IMR-90 (cell line): ENCODE measurements at places on chromosomes 5 and 9. TPM values are rescaled to one million over a fixed set of nuclear protein-coding genes. Genes with fewer than 3 reads are reported as not detected.

- DNase-seq: no peak
Observed at GRCh38 chr5:1246711-1247431, 21.7 kb downstream of the SLC6A18 start.

DNA sequence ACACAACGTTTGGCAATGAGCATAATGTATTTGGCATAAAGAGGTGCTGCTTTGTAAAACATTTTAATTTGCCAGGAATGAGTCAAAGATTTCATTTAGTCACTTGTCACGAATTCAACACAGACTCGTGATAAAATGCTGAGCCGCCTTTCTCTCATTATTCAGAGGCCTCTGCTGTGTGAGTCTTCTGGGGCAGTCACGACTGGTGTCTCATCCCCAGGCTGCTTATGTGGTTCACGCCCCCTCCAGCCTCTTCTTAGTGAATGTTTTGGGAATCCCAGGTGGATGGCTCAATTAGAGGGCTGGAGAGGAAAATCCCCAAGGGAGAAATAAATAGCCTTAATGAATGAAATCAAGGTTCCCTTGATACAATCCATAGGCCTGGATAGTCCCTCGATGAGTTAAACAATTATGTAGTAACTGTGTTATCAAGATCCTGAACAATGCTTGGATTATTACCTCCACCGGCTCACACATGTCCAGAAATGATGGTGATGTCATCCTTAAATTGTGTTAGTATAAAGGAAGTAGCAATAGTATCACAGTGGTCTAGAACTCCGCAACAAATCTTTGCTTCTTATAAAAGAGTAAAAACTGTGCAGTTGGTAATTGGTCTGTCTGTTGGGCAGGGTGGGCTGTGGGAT is 192.1 kb upstream of the ADAMTS16 start:
- no peak for DNase-seq

DNA sequence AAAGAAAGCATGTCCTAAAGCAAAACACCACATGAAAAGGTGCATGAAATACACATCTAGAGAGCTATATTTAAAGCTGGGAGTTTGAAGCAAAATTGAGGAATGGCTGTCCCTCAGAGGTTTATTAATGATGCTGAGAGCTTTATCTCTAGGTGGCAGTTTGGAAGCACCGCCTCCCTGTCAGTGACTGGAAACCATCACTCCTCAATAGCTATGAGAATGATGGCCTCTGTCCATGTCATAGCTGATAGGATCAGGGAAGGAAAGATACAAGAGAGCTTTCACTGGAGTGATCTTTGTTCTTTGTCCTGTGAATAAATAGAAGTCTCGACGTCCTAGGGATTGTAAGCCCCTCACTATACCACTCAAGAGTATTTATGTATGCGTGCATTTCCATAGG is 110.5 kb downstream of the NUDT12 start:
- DNase-seq: no peak

DNA sequence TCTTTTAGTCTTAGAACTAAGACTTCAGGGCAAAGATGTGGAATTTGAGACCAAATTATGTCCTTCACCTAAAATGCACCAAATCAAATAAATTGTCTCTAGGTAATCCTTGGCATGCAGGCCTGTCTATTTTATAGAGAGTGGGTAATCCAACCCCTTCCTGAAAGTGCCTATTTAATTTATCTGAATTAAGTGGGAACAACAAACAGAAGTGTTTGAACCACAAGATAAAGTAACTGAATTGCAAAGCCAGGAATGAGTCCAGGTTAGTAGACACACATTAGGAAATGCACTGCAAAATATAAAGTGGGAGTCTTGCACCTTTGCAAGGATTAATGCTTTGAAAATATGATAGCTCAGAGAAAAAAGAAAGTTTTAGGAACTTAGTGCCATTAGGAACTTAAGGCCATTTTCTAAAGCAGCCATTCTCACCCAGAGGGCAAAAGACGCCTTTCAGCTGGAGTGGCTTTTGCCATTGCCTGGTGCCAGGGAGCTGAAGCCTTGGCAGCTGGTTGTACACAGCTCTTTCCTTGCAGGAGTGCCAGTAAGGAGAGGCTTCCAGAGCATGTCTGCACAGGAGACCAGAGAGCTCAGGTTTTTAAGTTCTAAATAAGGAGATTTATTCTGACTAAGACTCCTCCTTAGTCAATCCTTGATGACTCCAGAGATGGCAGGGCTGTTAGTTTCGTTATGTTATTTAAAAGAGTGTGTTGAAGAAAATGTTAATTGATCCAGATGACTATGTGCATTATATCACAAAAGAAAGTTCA is 151.7 kb upstream of the ELL2 start:
- DNase-seq: no peak

GRCh38 chr5:169646856-169647255 is 9.8 kb downstream of the DOCK2 start:
- DNase-seq: no peak

DNA sequence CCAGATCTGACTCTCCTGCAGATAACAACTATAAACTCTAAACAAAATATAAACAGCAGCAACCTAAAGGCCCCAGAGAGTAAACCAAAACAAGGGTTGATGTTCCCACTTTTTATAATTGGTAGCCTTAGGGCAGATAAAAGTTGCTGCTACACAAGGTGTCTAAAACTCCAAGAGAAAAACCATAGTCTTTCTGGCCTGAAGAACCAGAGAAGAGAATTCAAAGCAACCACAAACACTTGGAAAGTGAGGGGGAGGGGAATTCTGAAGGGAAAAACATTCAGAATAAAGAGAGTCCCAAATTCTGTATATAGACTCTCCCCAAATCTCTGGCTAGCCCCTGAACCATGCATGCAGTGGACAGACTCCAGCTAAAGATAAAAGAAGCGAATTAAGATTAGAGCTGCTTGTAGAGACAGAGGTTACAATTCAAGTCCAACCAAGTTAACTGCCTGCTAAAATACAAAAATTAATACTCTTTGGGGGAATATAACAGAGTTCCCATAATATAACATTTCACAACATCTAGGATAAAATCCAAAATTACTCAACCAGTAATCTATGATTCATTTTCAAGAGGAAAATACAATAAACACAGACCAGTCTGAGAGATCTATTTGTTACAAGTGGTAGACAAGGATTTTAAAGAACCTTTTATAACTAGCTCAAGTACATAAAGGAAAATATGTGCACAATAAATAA is 37.5 kb upstream of the RGMB start:
- DNase-seq: peak; percentile 87

GRCh38 chr5:100788417-100788816 is 114.7 kb downstream of the ST8SIA4 start:
- no peak for DNase-seq

GRCh38 chr9:109052416-109052815 is 39.1 kb upstream of the CTNNAL1 start:
- DNase-seq: peak; percentile 30

GRCh38 chr5:14726066-14726838 is 61.7 kb downstream of the OTULIN start:
- peak; percentile 76 for DNase-seq

GRCh38 chr9:112380102-112380824 is at the start of gene HSDL2:
TSS of gene HSDL2 (plus strand) at chr9:112380108. CDS start at chr9:112380164, 56 bp downstream.
- peak; percentile 28 for DNase-seq

DNA sequence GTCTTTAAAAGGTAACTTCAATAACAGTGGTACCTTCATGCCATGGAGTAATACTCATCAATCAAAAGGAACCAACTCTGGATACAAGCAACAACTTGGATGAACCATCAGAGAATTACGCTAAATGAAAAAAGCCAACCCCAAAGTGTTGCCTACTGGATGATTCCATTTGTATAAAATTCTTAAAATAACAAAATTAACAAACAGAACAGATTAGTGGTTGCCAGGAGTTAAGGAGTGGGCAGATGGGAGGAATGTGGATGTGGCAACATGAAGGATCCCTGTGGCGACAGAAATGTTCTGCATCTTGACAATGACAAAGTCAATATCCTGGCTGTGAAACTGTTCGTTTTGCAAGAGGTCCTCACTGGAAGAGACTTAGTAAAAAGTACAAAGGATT is 50.5 kb downstream of the SPTLC1 start:
- DNase-seq: peak; percentile 73

- no peak for DNase-seq
Observed at GRCh38 chr5:16229357-16229940, 49.9 kb upstream of the MARCHF11 start.

DNA sequence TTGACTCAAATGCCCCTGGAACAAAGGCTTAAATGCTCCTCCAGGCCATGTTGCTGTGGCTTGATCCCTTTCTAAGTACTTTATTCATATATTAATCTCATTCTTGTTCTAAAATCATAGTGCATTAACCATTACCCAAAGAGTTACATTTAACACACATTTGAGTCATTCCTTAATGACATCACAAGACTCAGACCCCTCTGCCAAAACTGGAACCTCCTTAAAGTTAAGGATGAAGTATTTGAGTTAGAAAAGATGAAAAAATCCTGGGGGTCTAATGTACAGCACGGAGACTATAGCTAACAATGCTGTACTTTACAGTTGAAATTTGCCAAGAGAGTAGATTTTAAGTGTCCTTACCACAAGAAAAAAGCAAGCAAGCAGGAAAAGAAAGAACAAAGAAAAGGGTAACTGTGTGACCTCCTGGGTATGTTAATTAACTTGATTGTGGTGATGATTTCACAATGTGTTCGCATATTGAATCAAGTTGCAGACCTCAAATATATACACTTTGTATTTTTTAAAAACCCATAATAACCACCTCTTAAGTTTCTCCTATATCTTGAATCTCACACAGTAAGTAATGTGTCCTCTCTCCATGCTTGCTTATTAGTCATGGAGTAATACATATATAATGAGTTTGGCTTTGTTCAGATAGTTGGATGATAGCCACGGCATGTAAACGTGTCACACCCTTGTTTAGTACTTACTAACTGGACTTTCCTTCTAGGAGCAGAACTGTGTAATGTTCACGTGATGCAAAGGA is 376.9 kb downstream of the SEMA5A start:
- DNase-seq: peak; percentile 25

DNA sequence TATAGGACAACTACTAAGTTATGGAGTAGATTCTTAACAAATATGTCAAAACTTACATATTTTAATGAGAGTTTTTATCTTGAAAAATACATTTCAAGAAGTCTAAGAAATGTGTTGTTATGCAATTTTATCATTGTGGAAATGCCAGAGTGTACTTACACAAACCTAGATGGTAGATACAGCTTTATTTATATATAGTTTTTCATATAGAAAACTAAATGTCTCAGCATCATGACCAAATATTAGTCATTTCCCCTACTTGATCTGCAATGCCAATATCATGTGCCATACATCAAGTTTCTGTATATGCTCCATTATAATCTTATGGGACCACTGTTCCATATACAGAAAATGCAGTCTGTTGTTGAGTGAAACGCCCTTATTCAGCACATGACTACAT is 28.7 kb downstream of the CAST start:
- no peak for DNase-seq

DNA sequence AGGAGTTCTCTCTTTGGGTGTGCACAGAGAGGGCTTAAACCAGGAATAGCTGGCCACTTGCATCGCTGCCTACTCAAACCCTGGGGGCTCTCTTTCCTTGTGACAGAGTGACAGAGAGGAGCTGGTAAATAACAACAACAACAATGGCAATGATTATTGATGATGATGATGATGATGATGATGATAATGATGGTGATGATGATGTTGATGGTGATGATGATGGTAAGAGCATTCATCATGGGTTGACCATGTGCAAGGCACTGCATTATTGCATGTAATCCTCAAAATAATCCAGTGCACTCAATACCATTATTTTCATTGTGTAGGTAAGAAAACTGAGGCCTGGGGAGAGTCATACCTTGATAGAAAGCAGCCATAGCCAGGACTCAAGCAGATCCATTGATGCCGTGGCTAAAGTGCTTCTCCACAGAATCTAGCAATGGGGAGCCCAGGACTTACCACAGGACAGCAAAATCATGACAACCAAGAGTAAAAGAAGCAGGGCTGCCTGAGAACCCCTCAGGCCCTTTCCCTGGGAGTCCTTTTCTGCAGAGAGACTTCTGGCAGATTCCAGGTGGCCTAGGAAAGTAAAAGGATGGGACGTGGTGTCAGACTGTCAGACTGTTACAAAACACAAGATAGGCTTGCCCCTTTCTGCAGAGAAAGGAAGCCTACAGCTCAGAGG is 4.8 kb downstream of the FOXI1 start:
- no peak for DNase-seq

DNA sequence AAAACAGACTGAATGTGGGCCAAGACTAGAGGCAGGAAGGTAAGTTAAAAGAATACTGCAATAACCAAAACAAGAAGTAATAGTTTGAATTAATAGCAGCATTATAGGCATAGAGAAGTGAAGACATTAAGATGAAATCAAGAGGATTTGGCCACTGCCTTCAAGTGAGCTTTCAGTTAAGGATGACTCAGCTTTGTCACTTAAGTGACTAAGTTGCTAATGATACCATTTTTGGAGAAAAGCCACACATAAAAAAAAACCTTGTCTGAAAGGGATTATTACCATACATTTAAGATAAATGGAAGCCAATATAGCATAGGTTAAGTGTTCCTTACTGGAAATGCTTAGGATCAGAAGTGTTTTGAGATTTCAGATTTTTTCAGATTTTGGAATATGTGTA is 57.0 kb downstream of the ECPAS start:
- peak; percentile 67 for DNase-seq

GRCh38 chr9:78006734-78007133 is 24.9 kb downstream of the GNAQ start:
- DNase-seq: no peak

DNA sequence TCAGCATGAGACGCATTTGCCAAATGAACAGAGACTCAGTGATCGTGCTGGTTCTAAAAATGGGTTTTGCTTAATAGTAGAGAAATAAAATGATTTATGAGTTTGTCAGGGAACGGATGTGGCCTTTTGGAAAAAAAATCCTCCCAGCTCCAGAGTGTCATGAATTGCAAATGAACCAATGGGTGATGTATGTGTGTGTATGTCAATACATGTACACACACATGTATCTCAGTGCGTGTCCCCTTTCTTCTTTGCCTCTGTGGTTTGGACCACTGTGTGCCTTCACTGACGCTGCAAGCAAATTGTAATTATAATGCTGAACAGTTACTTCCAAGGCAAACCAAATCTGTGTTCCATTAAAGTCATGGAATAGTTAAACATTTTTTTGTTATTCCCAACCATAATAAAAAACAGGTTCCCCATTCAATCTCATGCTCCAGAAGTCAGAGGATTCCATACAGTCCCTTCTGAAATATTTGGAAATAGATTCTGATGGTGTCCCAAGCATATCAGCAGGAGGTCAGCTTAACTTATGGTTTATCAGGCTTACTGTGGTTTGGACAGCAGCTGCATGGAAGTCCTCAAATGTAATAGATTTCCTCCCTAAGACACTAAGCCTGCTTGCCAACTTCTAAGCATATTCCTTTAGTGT is 630.5 kb downstream of the ACTL7B start:
- no peak for DNase-seq

GRCh38 chr9:91131433-91131839 is 230.3 kb downstream of the AUH start:
- peak; percentile 100 for DNase-seq

DNA sequence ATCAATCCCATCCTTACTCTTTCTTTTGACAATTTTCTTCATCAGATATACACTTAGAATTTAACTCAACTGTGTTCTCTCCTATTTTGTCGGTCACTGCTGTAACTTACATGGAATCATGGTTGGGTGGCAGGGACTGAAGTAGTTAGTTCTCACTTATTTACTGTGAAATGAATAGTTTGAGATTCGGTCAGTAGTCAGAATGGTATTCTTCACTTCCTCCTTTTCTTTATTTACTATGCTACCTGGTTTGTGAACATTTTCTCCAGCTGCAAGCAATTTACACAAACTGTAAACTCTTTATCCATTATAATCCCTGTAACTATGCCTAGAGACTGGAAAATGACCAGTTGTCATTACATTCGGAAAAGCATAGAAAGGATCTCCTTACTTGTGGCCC is 41.5 kb upstream of the GDNF start:
- DNase-seq: no peak

Gene CDKN2B-AS1
- total RNA-seq: 1.1 and 1.7 TPM in 2 replicates
